ENCODE measurements at places on chromosomes 1 and 21. TPM values are rescaled to one million over a fixed set of nuclear protein-coding genes. Genes with fewer than 3 reads are reported as not detected.
A peak's percentile ranks its signal among the peaks of the same experiment; 100 is the strongest.

DNA sequence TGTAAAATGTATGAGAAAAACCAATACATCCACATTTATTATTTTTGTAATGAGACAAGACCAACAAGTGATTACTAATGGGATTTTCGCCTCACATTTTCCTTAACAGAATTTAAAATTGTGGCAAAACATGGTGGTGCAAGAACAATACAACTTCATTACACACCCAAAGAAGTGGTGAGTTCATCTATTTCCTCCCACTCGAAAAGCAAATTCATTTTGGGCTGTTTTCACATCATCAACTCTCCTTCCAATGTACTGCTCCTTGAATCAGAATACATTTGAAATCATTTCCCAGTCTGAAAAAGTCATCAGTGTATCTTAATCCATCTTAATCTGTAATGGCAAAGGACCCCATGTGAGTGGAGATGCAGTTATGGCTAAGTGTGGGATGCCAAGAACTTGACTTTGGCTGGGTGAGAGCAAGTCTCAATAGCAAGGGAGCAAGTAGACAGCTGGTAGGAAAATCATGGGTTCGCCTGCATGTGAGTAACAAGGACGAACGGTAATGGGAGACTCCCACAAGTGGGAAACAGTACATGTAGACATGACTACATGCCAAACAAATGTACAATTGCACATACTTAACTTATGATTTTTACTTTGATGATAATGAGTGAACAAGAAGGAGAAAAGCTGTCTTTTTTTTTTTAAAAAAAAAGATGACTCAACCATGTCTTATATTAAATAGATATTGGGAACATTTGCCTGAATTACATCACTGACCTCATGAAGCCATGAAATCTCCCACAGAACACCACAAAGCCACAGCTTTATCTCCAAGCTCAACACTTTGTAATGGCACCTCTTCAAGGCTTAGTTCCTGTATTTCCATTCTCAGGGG, 46.0 kb downstream of the RUNX1 start:
- no peak for DNase-seq

DNA sequence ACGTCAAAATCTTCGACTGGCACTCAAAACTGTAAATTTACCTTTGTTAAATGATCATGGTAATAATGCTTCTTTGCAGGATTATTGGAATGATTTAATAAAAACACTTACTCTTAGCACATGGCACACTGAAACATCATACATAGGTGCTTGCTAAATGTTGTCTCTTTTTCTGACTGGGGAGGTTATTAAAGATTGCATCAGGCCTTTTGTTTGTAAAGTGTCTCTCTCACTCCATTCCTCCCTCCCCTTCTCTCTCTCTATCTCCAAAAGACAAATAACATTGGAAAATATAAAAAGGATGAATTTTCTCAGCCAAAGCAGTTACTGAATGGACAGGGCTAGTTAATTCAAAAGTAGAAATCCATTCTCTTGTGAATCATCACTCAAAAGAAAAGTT, 404.2 kb downstream of the DPYD start:
- DNase-seq = no peak

DNA sequence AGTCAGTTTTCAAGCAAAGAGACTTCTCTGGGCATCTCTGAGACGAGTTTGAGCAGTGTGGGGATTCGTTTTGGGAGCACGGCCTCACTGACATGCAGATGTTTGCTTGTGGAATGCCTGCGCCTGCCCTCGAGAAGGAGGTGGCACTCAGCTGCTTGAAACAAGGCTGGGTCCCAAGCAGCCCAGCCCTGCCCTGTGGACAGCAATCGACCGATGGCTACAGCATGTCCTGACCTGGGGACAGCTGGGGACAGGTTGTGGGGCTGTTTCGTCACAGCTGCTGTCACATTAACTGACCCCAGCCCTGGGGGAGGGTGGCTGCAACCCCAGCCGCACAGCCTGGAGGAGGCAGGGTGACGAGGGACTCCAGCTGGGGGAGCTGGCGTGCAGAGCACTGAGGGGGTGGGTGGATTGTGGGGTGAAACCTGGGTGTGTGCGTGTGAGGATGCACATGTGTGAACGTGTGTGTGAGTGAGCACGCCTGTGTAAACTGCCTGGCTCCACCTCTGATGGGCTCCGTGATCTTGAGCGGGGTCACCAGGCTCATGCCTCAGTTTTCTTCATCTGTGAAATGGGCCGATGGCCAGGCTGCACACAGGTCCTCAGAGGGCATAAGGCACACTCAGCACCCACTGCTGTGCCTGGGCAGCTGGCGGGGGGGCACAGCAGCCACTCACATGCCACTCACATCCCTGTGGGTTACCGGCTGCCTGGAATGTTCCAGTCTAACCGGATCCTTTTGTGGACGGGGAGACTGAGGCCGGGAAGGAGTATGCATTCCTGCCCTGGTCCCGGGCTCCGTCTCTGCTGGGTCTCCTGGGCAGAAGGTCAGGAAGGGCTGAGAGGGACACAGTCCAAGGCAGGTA, 49.3 kb downstream of the COL18A1 start:
- peak; percentile 69 for DNase-seq

DNA sequence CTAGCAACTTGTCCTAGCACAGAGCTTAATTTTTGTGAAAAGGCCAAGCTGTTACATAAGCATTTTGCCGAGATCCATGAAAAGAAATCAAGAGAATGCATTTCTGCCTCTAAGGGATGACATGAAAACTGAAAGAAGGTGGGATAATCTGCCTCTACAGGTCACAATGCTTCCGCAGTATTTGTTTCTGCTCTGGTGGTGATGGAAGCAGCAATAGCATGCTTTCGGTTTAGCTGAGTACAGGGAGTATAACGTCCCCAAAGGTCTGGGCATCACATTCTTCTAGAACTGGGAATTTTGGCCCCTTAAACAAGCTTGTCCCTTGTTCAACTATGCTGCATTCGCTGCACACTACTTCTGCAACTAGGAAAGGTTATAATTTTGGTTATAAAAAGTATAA, 14.4 kb upstream of the MAGI3 start:
- no peak for DNase-seq

The RGS16 gene
- 1.1 TPM for polyA plus RNA-seq
